ENCODE measurements at places on chromosomes 3 and 15. TPM values are rescaled to one million over a fixed set of nuclear protein-coding genes. Genes with fewer than 3 reads are reported as not detected.

The LYSMD4 gene
- 5.8 TPM for total RNA-seq

The HTR3E gene
- total RNA-seq, result not detected

The VGLL3 gene
- not detected for total RNA-seq

The IL17RE gene
- total RNA-seq, result 1.4 TPM

The DTWD1 gene
- total RNA-seq, result 18.0 TPM

The IL12A gene
- not detected for total RNA-seq

The POLQ gene
- total RNA-seq, result 28.7 TPM

The RFTN1 gene
- 111 TPM for total RNA-seq

The SRGAP3 gene
- 4.4 TPM for total RNA-seq

The ACAN gene
- total RNA-seq, result not detected

The MANF gene
- total RNA-seq, result 109 TPM

The COX17 gene
- 76.2 TPM for total RNA-seq

The COL6A6 gene
- total RNA-seq, result not detected

The PIGZ gene
- 1.1 TPM for total RNA-seq

The GPR87 gene
- total RNA-seq, result 0.97 TPM

The DLEC1 gene
- total RNA-seq, result 0.18 TPM

The LDHAL6B gene
- not detected for total RNA-seq
